ENCODE measurements at places on chromosomes 1 and 21.

DNA sequence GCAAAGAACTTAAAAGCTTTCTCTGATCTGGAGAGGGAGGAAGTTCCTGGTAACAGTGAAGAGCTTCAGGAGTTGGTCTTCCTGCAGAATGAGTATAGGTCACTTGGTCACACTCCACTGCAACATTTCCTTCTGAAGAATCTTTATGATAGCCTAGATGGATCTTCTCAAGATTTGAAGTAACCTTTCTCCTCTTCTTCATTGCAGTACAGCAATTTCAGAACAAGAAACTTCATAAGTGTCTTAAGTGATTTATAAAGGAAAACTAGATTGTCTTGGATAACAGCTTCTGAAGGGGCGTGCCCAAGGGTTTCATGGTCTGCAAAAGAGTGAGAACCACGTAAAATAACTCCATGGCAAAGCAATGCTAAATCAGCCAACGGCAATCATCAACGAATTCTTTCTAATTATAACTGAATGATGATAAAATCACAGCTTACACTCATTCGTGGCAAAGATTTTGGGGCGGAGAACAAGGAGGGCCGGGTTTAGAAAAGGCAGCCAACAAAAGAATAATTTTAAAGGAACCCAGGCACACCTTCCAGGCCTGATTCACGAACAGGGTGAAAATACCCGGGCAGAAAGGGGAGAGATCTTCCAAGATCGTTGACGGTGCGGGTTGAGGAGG lies 53.9 kb upstream of the ASPM start:
- DNase-seq = no peak

DNA sequence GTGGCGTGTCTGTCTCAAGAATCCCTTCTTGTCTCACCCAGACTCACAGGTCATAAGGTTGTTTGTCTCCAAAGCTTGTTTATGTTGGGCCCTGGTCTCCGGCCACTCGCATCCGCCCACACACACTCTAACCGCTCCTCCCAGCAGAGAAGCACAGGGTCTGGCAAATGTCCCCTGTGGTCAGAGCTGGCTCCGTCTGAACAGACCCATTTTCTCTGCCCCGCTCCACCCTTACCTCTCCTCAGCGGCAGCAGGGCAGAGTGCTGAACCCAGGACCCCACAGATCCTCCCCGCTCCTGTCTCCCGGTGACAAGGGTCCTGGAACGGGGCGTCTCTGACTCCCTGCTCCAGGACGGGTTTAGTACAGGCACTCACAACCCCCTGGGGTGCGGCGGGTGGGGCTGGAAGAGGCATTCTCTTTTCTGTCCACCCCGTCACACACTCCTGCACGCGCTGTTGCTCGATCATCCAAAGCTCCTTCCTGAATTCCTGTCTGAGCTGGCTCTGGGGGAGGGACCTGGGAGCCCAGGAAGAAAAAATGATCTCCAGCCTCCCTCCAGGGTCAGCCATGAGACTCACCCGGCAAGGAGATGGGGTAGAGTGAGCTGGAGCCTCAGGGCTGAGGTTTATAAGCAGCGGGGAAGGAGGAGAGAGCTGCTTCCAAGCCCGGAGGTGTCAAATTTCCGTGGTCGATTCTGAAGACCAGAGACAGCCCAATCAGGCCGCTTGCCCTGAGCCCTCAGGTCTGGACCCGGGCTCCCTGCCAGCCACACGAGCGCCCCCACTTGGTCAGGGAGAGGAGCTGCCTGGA lies at the start of gene S100A13:
Gene S100A13 (minus strand): TSS at position 602 of the 811 bp plus-strand sequence. CDS start 1,033 bp downstream, outside the sequence.
- peak; percentile 91 for DNase-seq

DNA sequence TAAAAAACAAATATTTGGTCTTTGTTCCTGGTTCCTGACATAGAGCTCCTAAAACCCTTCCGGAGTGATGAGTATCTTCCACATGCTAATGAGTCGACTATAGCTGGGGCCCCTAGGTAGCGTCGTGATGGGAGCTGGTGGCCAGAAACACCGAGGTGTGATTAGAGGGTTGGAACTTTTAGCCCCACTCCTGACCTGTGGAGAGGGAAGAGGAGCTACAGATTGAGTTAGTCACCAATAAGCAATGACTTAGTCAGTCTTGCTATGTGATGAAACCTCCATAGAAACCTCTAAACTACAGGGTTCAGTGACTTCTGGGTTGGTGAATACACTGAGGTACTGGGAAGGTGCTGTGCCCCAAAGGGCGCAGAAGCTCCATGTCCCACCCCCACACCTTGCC lies 30.1 kb upstream of the PLD5 start:
- DNase-seq = no peak

- no peak for DNase-seq
Measured at GRCh38 chr1:93614541-93614940, 67.1 kb downstream of the BCAR3 start.

- DNase-seq = no peak
Measured at GRCh38 chr1:25675729-25676476, 59.3 kb downstream of the MAN1C1 start.

DNA sequence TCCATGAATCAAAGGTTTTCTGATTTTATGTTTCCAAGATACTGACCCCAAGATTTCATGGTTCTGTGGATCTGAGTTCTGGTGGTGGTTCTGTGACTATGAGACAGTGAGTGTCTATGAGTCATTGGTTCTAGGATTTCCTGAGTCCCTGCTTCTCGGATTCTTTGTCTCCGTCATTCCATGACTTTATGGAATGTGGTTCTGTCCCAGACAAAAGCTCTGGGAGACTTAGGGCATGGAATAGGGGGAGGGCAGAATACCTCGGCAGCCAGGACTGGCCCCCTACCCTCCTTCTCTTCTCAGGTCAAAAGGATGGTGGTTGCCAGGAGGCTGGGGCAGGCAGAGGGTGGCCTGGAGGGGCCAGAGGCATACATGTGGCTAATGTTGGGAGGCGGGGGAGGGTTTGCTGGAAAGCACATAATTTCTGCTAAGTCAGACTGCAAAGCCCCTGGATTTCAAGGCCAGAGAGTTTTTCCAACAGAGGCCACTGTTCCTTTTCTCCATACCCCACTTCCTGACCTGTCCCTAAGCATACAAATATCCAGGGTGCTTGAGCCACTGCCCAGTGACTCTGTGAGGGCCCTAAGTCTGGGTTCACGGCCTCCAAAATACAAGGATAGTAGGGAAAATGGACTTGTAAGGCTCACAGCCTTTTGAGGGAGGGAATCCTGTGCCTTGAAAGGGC lies 17.2 kb downstream of the CDCP2 start:
- no peak for DNase-seq

DNA sequence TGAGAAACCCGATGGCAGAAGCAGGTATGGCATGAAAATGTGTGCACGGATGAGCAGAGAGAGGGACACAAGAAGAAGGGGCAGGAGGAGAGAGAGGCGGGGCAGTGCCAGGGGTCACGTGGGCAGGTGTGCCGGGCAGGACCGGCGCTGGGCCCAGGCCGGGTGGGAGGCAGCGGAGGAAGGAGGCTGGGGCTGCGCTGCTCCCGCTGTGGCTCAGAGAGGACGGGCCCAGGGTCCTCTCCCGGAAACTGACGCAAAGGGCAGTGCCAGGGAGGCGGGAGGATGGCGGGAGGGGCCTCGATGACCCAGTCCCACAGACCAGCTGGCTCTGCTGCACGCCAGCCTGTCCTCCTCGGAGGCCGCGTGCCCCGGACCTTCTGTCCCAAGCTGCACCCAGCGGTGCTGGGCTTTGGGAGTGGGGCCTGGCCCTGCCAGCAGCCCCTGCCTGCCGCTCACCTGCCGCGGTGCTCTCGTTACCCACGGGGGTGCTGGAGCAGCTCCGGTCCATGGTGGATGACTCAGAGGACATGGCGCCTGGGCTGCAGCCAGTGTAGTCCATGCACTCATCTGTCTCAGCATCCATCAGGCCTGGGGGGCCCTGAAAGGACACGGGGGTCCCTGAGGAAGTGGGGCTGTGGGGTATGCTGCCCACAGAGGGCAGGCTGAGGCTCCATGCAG lies 153.9 kb downstream of the CASZ1 start:
- DNase-seq = no peak

- no peak for DNase-seq
Measured at GRCh38 chr1:165678509-165678908, 19.9 kb downstream of the ALDH9A1 start.

GRCh38 chr1:42240966-42241755 lies 76.6 kb upstream of the GUCA2A start:
- no peak for DNase-seq

DNA sequence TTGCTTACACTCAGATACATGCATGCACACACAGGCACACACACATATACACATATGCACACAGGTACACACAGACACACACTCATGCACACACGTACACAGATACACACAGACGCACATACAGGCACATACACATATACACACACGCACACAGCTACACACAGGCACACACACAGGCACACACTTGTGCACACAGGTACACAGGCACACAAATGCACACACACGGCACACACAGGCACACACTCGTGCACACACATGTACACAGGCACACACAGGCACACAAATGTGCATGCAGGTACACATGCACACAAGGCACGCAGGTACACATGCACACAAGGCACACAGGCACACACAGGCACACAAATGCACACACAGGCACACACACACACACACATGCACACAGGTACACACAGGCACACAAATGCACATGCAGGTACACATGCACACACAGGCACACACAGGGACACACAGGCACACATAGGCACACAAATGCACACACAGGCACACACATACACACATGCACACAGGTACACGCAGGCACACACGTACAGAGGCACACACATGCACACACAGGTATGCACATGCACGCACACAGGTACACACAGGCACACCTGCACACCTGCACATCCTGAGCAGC lies 110.0 kb downstream of the WDR4 start:
- DNase-seq = no peak
